ENCODE measurements at places on chromosomes 16 and 17.

GRCh38 chr16:88844419-88845036, 12.2 kb downstream of the GALNS start:
- no peak for DNase-seq

DNA sequence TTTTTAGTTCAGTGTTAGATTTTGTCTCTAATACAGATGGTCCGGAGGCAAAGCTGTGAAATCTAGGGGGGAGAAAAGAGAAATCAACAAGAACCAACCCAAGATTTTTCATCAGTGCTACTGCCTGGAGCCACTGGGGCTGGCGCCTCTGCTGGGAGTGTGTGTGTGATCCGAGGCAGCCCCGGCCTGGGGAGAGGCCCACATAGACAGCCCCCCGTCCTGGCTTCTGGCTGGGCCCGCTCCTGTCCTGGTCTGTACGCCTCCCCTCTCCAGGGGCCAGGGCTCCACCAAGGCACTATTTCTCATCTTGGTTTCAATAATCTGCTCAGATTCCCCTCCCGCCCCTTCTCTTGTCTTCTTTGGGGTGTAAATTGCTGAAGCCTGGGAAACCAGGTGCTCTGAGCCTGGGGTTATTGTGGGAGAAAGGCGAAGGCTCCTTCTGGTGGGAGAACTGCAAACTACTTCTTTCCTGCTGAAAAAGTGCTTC, 7.8 kb downstream of the BAHCC1 start:
- DNase-seq: no peak

DNA sequence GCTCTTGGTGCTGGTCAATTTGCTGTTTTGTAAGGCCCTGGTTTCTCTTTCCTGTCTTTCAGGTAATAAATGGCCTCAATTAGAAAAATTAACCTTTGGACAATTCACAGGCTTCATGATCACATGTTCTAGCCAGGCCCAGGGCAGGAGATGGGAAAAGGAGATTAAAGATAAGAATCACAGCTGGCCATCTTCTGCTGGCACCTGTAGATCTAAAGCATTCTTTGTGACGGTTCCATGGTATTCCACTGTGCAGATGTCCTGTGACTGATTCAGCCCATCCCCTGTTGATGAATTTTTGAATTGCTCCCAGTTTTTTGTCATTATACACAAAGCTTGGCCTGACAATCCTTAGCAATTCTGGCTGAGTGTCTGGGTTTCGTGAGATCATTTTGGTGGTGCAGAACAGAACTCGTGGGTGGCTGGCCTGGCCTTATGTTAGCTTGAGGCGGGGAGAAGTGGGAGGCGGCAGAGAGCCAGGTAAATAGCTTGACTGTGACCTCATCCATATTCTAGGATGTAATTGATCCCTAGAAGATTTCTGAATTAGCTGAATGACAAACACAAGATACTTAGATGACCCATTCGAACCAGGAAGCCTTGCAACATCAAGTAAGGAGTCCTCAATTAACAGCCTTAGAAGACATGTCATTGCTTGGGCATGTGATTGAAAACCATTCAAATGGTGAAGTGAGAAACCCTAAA, 14.1 kb downstream of the TMC5 start:
- DNase-seq: no peak

DNA sequence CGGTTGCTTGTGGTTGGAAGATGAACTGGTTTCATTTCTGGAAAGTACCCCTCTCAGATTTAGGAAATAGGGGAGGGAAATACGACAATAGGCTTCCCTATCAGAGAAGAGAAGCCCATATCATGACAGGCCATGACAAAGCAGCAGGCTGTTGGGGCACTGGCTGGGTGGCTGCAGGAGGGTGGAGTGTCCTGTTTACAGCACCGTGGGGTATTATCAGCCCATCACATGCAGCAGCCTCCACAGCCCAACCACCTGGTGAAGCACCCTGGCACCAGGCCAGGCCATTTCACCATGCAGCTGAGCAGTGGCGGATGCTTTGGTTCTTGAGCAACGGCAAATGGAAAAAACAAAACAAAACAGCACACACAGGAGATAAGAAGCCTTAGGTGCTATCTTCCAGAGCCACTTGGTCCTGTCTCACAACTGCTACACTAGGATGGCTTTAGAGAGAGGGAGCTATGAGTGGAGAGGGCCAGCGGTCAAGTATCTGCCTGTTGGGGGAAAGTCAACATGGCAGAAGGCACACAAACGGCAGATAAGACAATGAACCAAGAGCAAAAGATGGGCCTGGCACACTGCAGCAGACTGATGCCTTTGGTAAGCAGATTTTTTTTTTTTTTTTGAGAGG, 24.2 kb downstream of the FAM117A start:
- DNase-seq: peak; percentile 98

DNA sequence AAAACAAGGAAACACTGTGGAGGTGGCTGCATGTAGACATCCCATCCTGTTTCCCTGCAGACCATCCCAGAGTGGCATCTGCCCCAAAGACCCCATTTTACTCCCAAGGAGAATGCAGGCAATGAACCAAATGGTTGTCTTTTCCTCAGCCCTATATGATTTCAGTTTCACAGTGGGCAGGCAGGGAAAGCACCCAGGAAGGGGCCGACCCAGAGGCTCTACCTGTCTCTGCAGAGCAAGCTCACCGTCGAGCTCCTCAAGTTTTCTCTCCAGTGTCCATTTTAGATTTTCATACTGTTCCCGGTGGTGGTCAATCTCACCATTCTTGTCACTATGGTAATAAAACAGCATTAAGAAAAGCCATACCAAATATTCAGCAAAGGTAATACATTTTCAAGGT, 14.6 kb downstream of the CCDC57 start:
- DNase-seq: no peak

GRCh38 chr17:62790564-62790986, 17.5 kb downstream of the MARCHF10 start:
- DNase-seq: no peak

GRCh38 chr16:56289416-56289815, 98.1 kb downstream of the GNAO1 start:
- no peak for DNase-seq

DNA sequence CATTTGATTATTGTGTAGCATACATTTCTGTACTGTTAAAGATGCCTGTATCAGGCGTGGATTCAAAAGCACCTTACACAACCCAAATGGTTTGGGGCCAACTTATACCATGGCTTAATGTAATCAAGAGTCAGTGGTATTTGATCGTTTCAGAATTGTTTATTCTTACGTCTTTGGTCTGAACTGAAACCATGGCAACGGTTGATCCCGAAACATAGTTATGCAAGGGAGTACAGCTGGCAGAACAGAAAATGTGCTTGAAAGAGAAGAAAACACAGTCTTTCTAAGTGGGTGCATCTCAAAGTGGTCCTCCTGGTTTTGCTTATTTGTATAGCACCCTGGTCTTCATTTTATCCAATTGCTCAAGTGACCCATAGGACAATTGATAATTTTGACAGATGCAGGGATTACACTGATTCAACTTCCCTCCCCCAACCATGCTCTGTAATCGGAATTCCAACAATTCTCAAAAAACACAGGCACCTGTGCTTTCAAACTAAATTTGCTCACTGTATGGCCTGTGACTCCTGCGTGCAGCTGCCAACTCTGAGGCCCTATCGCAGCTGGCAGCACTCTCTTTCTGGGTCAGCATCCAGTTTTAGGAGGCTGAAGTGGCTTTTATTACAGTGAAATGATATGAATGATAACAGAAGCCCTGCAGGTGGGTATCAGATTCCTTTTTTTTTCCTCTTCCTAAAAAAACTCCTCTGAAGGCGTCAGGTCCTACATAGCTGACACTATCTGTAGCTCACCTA, 77.0 kb upstream of the AXIN2 start:
- DNase-seq: no peak

DNA sequence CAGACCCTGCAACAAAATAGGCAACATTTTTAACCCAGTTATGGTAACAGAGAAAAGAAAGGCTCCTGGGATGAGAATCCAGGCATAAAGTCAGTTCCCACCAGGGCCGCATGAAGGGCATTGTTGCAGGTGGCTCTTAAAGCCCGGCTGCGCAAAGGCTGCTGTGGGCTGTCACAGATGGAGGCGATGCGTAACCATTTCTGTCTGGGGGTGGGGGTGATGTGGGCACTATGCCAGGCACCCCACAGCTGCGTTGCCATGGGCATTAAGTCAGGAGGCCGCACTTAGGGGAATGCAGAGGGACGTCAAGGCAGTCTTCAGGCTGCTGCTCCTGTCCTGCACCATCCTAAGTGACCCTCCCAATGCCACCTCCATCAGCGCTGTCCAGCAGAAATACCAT, 228.4 kb downstream of the CPPED1 start:
- no peak for DNase-seq

GRCh38 chr16:86042996-86043725, 144.2 kb downstream of the IRF8 start:
- no peak for DNase-seq

- DNase-seq: no peak
These were observed 8.2 kb downstream of the PLD2 start for GRCh38 chr17:4815043-4815675.

DNA sequence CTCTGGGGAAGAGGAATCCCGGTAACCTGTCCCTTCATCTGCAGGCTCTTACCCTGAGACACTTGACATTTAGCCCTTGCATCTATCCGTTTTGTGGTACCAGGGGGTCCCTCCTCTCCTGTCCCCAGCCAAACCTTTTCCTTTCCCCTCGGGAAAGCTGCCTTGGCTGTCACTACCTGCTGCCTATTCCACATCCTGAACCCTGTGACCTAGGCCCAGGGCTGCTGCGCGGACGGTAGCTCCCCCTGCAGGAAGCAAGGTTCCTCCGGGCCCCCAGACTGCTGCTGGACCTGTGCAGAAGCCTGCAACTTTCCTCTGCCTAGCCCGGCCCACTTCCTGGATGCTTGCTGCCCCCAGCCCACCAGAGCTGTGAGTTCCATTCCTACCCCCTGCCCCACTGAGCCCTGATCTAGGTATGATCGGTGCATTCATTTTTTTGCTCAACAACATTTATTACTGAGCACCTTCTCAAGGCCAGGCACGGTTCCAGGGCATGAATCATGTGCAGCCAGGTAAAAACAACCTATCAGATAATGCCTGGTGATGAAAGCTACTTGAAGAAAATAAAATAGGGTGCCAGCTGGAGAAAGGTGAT, 10.5 kb upstream of the ALDOA start:
- DNase-seq: peak; percentile 61

GRCh38 chr17:81288715-81289114, 6.4 kb downstream of the SLC38A10 start:
- no peak for DNase-seq
